Stimulated activated CD8-positive, alpha-beta memory T cell treated with anti-CD3 and anti-CD28 coated beads, Interleukin-7, amount 100 ng/mL, for 1 hour (primary cell): ENCODE measurements at places on chromosomes 6 and 20.

GRCh38 chr6:165404697-165405096 lies 95.3 kb upstream of the C6orf118 start:
- DNase-seq: no peak

- no peak for DNase-seq
Observed at GRCh38 chr6:149443411-149444181, 41.2 kb downstream of the ZC3H12D start.

DNA sequence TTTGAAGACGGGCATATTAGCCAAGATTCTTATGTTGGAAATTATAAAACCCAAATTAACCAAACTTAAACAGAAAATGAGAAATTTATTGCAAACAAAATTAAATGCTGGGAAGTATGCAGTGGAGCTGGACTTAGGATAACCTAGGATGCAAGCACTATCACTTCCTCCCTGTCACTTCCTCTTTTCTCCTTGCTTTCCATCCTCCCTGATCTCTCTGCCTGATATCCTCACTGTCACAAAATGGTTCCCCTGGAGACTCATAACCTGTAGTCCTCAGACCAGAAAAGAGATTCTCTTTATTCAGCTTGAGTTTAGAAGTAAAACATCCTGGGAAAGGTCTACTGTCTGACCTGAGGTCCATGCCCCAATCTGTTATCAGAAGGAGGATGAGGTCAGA lies 7.4 kb upstream of the KLHL32 start:
- DNase-seq: no peak

DNA sequence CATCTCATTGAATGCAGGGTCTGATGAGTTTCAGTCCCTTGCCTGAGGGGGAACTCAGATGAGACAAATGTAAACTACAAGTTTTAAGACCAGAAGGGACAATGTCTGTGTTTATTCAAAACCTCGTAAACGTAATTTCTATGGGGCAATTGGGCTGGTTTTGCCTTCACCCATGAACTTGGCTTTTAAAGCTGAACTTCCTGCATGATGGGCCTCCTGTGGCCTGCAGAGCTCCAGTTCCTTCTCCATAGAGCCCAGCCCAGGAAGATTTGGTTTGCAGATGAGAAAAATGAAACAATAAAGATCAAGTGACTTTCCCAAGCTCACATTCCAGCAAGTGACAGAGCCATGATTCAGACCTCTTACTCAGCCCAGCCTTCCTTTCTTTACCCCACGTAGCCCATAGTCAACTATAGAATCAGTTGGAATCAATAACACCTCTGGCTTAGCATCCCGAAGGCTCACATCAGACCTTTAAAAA lies 612.3 kb downstream of the UTRN start:
- DNase-seq: no peak

GRCh38 chr6:109644131-109644530 lies 46.9 kb downstream of the AK9 start:
- DNase-seq: no peak

DNA sequence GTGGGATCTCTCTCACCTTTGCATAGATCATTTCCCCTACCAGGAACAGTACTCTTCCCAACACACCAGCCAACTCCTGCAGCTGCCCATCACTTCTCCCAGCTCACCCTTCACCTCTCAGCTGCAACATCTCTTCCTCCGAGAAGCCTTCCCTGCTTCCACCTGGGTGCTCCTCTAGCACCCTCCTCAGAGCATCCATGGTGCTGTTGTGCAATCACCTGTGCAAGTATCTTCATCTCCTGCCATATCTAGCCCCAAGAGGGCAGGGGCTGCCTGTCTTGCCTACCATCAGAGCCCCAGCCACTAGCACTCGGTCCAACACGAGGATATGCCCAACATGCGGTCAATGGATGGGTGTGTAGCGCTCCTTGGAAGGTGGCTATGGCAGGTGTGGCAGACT lies 75.8 kb downstream of the BANF2 start:
- DNase-seq: no peak

DNA sequence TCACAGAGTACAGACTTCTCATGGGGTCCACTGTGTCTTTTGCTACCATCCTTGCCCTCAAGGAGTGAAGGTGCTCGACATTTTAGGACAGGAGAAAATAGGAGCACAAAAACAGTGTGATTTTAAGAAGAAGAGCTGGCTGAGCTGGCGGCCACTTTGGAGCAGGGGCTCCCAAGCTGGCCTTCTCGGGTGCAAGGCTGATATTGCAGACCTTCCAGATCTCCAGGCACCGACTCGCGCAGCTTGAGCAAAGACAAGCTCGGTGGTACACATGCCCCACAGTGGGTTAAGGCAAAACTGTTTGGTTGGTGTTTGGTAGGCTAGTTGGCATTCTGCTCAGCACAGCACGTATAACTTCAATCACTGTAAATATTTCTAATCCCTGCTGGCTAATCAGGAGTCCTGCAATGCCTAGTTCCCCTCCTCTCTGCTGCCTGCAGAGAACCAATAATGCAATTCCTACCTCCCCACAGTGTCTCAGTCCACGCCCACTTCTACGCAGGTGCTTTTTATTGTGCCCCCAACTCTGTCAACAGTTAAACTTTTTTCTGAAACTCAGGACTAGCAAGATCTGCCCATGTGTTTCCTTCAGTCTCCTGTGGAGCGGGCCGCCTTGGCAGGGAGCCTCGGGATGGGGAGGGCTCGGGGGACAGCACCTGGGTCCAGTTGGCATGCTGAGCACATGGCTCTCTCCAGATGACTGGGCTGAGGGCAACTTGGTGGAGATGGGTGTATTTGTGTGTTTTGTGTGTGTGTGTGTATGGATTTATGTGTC lies 12.7 kb upstream of the SMOC2 start:
- no peak for DNase-seq

- no peak for DNase-seq
Observed at GRCh38 chr6:42790549-42791181, 8.8 kb downstream of the BICRAL start.

DNA sequence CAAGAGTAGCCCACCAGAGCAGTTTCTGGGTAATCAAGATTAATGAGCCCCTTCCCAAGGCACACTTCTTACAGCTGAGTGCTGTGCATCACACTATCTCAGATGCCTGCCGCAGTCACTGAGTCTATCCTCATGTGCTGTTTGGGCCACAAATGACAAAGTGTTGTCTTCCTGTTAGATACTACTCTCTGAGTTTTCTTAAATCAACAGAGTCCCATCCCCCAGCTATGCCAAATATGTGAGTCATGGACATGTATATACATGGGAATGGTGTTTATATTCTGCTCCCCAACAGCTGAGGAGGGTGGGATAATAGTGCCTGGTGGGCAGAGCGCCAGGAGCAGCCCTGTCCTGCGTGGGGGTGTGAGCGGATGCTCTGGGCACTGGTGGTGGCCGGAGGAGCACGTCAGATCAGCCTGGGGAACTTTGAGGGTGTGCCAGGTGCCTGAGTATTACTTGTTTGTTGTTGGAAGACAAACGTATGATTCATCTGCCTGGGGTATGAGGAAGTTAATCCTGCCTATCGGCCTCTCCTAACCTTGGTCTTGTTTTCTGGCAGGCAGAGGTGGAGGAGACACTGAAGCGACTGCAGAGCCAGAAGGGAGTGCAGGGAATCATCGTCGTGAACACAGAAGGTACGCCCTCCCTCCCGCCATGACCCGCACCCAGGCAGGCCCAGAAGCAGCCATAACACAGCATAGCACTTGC lies 9.6 kb downstream of the DYNLRB1 start:
- no peak for DNase-seq

DNA sequence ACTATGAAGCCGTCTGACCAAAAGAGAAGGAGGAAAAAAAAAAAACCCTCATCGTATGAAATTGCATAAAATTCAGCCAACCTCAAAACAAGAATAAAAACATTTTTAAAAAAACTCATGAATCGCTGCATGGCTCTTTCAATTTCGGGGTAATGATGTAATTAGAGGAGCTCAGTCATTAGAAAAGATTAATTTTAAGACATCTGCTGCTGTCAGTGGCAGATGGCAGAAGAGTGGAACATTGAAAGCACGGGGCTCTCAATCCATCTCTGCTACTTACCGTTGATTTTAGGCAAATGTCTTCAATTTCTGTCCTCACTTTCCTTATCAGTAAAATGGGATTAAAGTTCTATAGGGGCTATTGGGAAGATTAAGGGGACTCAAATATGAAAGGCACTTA lies 79.1 kb downstream of the EYA2 start:
- no peak for DNase-seq

- no peak for DNase-seq
Observed at GRCh38 chr6:109767961-109768360, 76.9 kb downstream of the FIG4 start.

DNA sequence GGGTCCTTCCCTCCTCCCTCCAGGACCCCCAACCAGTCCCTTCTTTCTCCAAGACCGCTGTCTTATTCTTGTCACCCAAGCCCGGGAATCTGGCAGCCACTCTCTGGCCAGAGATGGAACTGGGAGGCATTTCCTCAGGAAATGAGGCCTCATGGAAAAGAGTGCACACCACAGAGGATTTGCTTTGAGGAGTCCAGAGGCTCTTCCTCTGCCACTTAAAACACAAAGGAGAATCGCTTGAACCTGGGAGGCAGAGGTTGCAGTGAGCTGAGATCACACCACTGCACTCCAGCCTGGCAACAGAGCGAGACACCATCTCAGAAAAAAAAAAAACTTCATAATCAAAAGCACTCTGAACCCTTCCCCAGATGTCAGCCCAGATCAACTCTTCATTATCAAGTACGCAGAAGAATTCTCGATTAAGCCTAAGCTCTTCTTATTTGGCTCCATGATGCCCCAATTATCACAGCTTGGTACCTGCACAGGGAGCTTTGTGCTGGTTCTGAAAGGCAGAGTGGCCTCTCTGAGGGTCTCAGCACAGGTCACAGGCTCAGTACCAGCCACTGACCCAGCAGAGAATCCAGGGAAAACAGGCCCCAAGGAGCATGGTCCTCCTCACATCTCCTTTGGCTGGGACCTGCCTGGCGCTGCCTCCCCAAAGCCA lies 82.9 kb upstream of the MAFB start:
- DNase-seq: no peak

- no peak for DNase-seq
Observed at GRCh38 chr6:91137286-91137685, 550.4 kb upstream of the MAP3K7 start.

- no peak for DNase-seq
Observed at GRCh38 chr20:13718171-13718570, 66.5 kb downstream of the ESF1 start.

GRCh38 chr6:12348530-12349511 lies 58.7 kb downstream of the EDN1 start:
- no peak for DNase-seq

GRCh38 chr20:37926612-37927011 lies 23.7 kb downstream of the VSTM2L start:
- DNase-seq: no peak

- DNase-seq: no peak
Observed at GRCh38 chr6:3303795-3304411, 45.2 kb downstream of the PSMG4 start.
